ENCODE measurements at places on chromosomes 4 and X. TPM values are rescaled to one million over a fixed set of nuclear protein-coding genes. Genes with fewer than 3 reads are reported as not detected.

Gene PWWP3B
- not detected for total RNA-seq

Gene MAGEC2
- not detected for total RNA-seq

Gene TLR2
- total RNA-seq: 0.23 TPM

Gene TBL1X
- total RNA-seq: 34.0 TPM

Gene C4orf50
- total RNA-seq: 0.19 TPM

Gene VCX2
- total RNA-seq: not detected

Gene PLP1
- total RNA-seq: not detected

Gene ZNF711
- 0.13 TPM for total RNA-seq

Measured in activated CD8-positive, alpha-beta memory T cell treated with anti-CD3 and anti-CD28 coated beads for 36 hours (primary cell).